ENCODE measurements at places on chromosomes 6 and 20.

- no peak for DNase-seq
Measured at GRCh38 chr20:21028921-21029320, 77.2 kb downstream of the LINC00237 start.

DNA sequence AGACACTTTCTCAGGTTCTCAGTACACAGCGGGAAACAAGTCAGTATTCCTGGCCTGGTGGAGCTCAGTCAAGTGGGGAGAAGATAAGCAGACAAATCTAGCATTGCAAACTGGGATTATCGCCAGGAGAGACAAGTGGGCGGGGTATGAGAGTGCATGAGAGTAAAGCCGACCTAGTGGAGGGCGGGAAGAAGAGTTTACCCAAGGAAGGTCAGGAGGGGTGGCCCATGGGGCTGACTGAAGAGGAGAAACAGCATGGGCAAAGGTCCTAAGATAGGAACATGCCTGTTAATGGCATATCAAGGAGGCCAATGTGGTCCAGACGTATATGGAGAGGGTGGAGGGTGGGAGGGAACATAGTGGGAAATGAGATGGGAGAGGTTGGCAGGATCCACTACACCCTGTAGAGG lies 12.4 kb upstream of the CSNK2A1 start:
- DNase-seq = peak; percentile 40

GRCh38 chr6:125314009-125314581 lies 12.3 kb upstream of the HDDC2 start:
- DNase-seq = peak; percentile 90

GRCh38 chr6:155493694-155494143 lies 38.1 kb upstream of the NOX3 start:
- DNase-seq = no peak

DNA sequence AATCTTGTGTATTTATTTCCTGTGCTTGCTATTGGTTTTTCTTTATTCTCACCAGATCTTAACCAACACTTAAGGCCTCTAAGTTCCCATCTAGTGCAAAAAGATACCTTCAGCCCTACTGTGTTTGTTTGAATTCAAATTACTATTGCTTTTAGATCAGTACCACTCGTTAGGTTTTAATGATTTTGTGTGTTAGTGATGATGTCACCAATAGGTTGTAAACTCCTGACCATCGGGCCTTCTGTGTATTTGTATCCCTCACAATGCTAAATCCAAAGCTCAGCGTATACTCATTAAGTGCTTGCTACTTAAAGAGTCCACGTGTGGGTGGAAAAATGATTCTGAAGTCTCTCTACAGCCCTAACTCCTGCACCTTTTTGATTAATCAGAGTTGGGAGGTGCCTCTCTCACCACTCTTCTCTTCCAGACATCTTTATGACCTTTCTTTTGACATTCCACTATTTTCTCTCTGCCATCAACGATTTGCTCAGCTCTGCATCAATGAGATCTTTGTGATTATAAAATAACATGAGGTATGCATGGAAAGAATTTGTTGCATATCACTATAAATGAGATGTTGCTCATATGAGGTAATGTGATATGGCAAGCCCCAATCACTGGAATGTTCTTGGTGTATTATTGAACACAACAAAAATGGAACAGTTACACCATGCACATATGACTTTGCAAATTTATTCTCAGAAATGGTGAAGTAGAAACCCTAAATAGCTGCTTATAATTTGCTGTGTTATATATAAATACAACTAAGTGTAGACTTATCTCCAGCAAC lies 55.1 kb upstream of the LAMA2 start:
- no peak for DNase-seq

GRCh38 chr6:170552765-170553533 lies at the start of gene PSMB1:
TSS of gene PSMB1 (minus strand) at chr6:170553307. CDS start at chr6:170553242, 65 bp downstream.
- peak; percentile 93 for DNase-seq

DNA sequence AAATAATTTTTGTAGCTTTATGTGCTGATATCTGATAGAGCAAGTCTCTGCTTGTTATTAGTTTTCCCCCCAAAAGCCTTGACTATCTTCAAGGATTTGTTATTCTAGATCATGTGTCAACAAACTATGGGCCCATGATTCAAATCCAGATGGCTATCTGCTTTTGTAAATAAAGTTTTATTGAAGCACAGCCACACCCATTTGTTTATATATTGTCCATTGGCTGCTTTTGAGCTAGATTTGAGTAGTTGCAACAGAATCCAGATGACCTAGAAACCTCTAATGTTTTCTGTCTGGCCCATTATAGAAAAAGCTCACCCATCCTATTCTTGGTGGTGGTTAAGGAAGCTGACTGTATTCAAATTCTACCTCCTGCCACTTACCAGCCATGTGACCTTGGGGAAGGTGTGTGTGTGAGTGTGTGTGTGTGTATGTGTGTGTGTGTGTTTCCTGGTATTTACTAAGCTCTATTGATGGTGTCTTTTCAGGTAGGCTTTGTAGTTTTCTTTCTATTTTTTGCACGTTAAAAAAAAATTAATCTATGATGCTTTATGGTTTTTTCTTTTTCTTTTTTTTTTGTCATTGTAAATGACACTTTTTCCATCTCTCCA lies 1.3 kb upstream of the GTSF1L start:
- DNase-seq = no peak

GRCh38 chr20:47642118-47642517 lies 140.4 kb downstream of the NCOA3 start:
- no peak for DNase-seq

- DNase-seq = no peak
Measured at GRCh38 chr6:160455081-160455480, 106.9 kb downstream of the SLC22A3 start.

- peak; percentile 97 for DNase-seq
Measured at GRCh38 chr20:60057866-60058807, 99.9 kb downstream of the CDH26 start.

- DNase-seq = no peak
Measured at GRCh38 chr20:64265201-64265600, 9.7 kb downstream of the PCMTD2 start.

All from NCI-H524 (cell line).